NCI-H774 (cell line): ENCODE measurements at places on chromosomes 3 and 15.

DNA sequence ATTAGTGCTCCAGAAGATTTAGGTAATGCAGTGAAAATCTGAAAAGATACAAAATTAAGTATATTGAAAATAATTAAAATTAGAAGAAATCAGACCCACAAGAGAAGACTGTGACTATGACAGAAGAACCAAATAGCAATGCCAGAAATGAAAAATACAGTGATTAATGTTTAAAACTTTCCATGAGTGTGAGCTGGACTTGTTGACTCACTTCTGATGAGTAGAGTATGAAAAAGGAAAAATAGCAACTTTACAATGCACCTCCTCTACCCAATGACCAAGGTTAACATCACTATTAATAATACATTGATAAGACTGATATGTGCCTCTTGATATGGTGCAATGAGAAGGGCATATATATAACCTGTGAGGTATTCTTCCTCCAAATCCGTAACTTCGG is 39.3 kb upstream of the SLC22A13 start:
- DNase-seq, result no peak

DNA sequence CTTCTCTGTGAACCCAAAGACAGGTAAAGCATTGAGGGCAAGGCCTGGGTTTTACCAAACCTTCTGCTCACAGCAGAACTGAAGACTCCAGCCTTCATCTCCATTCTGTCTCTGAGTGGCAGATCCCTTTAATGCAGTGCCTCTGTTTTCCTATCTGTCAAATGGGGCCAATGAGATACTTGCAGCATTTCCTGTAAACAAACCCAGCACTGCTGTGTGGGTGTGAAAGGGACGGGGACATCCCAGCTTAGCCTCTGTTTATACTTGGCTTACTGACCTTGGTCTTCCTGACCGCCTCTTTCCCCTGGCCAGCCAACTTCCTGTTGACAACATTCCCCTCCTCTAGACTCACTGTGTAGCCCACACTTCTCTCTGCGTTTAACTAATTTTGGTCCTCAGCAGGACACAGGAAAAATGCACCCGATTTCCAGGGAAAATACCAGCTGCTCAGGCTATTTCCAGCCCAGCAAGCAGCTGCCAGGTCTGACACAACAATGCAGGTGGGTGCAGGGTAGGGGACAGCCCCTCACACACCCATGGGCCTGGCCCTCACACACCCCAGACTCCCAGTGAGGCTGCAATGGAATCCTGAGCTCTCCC is 105.9 kb upstream of the HERC1 start:
- DNase-seq, result no peak

- no peak for DNase-seq
Observed at GRCh38 chr3:149089395-149089794, 3.1 kb upstream of the HLTF start.

GRCh38 chr3:48446043-48446424 is 503 bp upstream of the ATRIP start:
- DNase-seq, result no peak

DNA sequence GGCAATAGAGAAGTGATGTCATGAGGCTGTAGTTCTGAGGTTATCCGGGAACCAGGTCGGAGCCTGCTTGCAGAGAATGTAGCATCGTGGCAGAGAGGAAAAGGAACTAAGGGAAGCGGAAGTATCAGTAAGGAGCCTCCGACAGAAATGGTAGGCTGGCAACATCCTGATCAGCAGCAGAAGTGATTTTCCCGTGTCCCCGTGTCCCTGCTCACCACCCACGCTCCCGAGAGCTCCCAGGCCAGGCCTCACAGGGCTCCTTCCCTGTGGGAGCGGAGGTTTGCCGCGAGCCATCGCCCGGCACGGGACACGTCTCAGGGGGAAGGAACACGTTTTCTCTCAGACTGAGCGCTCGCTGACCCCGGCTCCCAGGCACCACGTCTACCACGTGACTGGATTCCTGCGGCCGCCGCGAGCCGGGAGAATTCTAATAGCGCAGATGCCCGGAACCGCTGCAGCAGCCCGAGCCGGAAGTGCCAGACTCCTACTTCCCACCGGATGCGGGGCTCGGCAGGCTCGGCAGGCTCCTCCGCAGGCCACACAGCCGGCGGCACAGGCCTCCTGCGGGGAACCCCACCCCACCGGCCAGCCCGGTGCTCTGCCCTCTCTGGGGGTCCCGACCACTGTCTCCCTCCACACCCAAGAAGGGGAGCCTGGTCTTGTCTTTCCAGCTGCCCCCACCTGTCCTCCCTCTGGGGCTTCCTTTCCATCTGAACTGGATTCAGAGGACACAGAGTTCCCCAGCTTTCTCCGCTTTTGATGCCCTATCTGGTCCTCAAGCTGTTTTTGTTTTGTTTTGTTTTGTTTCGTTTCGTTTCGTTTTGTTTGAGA is 99.3 kb downstream of the BDH1 start:
- DNase-seq, result no peak

GRCh38 chr3:126213379-126214028 is 33.1 kb upstream of the ALDH1L1 start:
- DNase-seq, result no peak

DNA sequence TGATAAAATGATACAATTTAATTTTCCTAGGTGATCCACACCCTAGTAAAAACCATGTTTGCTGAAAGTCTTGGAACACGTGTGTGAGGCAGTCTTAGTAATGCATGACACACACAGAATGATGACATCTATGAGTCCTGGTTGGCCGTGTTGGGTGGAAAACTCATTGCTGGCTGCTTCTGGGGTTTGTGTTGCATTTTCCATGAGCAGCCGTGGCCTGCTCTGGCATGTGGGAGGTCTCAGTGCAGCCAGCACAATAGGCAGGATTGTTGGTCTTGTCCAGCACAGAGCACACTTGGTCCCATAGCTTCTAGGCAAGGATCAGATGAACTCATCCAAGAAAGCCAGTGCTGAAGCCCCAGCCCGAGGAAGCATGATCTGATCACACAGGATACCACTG is 172.8 kb upstream of the UBE3A start:
- DNase-seq, result no peak

- DNase-seq, result no peak
Observed at GRCh38 chr3:113058188-113058587, 67.4 kb downstream of the GTPBP8 start.

DNA sequence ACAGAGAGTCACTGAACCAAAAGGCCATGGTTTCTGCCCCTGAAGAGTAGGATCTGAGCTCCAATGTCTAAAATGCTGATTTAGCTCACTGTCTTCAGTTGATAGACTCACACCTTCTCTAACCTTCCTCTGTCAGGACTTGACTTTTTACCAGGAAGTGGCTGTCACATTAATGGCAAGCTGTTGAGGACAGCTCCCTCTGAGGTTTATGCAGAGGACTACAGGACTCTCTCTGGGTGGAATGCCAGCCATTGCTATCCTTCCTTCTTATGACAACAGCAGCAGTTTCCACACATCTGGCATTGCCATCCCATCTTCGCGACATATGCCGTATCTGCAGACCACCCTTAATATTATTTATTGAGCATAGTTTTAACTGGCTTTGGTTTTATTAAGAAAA is 103.8 kb upstream of the PRICKLE2 start:
- no peak for DNase-seq

DNA sequence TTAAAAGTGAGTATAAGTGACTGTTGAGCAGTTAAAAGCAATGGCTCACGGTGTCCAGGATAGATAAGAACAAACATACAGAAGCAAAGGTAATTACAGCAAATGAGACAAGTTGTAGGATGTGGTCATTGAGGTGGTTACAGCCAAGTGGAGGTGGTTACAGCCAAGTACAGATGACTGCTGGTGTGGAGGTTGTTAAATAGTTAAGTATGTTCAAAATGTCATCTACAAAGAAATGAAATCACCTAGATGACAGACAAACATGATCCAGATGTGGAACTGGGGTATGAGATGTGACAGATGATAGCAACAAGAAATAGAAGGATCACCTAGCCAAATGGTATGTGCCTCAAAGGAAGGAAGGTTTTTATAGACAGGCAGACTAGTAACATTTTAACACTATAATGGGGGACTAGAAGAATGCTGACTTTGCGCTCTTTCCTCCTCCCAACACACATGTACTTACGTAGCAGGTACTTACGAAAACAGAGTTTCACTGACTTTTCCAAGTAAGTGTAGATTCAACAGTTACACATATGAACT is 6.8 kb upstream of the ANKRD28 start:
- no peak for DNase-seq

DNA sequence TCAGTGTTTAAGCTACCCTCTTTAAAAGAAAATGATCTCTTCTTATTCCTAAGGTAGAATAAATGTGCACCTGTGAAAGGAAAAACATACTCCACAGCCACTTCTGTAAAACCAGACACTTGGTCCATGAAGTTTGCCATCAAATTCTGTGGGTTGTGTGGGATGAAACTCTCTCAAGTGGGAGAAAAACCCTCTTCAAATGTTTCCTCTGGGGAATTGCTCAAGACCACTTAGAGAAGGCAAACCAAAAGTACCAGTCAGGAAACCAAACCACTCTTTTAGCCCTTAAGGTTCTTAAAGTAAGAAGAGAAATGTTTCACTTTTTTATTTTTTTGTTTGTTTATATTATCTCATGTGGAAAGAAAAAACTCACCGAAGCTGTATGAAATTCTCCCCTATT is 1.2 kb downstream of the COL8A1 start:
- no peak for DNase-seq

DNA sequence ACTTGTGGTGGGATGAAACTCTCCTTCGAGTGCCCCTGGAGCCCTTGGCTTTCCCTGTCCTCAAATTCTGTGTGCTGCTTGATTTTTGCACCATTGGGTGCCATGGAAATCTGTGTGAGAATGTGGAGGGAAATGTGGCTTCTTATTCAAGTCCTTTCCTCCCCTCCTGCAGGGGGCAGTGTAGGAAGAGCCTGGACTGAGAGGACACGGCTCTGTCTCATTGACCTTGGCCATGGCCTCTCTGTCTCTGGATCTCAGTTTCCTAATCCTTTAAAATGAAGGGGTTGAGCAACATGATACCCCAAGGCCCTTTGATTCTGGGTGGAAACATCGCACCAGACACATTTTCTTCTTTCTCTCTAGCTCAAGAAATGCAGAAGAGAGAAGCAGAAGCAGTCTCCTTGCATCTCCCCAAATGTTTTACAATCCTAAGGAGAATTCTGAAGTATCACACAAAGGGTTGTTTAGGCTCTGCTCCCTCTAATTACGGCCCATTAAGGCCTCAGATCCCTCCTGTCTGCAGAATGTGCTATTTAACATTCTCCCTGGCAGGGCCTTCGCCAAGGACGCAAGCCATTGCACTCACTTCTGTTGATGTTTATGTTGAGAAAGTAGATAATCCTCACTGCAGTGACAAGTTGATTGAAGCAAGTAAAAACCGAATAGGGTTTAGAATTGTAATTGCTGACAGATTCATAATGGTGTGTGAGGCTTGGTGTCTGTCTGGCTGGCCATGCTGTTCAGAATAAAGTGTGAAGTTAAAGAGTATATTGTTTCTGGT is 169.1 kb downstream of the TPRG1 start:
- DNase-seq, result no peak

DNA sequence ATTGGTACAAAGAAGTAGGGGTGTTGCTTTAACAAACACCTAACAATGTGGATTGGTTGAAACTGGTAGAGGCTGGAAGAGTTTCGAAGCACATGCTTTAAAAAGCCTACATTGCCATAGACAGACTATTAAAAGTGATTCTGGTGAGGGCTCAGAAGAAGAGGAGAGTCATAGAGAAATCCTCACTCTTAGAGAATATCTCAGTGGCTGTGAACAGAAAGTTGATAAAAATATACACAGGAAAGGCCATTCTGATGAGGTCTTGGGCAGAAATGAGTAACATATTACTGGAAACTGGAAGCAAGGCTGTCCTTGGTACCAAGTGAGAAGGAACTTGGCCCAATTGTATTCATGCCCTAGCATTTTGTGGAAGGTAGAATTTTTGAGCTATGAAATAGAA is 173.7 kb upstream of the CRBN start:
- DNase-seq, result no peak

DNA sequence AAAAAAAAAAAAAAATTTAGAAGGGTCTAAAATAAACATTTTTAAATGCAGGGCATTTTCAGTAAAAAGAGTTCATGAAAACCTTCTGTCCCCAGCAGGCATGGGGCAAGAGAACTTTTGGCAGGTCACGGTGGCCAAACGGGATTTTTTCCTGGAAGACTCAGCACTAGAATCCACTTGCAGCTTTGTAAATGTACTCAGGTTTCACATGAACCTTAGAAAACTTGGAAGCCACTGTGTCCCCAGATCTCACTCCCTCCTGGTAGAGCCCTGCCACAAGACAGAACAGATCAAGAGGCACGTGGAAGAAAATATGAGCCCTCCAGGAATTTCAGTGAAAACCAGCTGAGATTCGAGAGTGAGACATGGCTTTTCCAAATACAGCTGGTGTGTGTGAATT is 2.1 kb upstream of the GNB5 start:
- DNase-seq, result no peak
